ENCODE measurements at places on chromosomes 13 and 19.

DNA sequence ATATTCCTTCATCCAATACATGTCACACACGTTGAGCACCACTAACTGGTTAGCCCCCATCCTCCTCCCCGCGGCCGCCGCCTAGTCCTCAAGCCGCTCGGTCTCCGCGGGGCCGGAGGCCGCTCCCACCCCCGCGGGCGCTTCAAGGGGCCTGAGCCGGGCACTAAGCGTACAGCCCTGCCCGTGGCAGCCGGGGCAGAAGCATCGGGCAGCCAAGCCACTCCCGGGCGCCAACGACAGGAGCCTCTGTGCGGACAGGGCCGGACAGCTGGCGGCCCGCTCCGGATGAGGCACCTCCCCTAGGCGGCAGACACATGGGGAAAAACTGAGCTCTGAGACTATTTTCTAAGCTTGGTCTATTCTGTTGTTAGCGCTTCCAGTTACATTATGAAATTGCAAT, 2.8 kb upstream of the ZNF543 start:
- DNase-seq, result no peak
- peaks cover 5% of the 10 kb centered on the region for H3K4me1 ChIP-seq
- H3K36me3 ChIP-seq, result no peaks in the 10 kb centered on the region
- no peaks in the 10 kb centered on the region for H3K27me3 ChIP-seq

- H3K4me3 ChIP-seq, result no peak overlapping the region
- no peaks in the 10 kb centered on the region for H3K36me3 ChIP-seq
- H3K4me1 ChIP-seq, result no peaks in the 10 kb centered on the region
- H3K27ac ChIP-seq, result no peak overlapping the region
Measured at GRCh38 chr13:100138859-100139491, 50.1 kb downstream of the PCCA start.

GRCh38 chr19:44050740-44051649, 841 bp upstream of the ZNF223 start:
- peak overlapping the region; percentile 76 for H3K4me3 ChIP-seq
- peaks cover 10% of the 10 kb centered on the region for H3K36me3 ChIP-seq

- no peak for DNase-seq
- no peak overlapping the region for H3K27ac ChIP-seq
- no peaks in the 10 kb centered on the region for H3K4me1 ChIP-seq
- no peak overlapping the region for H3K4me3 ChIP-seq
- H3K27me3 ChIP-seq, result no peaks in the 10 kb centered on the region
Measured at GRCh38 chr19:47890865-47891621, 4.9 kb upstream of the SULT2A1 start.

DNA sequence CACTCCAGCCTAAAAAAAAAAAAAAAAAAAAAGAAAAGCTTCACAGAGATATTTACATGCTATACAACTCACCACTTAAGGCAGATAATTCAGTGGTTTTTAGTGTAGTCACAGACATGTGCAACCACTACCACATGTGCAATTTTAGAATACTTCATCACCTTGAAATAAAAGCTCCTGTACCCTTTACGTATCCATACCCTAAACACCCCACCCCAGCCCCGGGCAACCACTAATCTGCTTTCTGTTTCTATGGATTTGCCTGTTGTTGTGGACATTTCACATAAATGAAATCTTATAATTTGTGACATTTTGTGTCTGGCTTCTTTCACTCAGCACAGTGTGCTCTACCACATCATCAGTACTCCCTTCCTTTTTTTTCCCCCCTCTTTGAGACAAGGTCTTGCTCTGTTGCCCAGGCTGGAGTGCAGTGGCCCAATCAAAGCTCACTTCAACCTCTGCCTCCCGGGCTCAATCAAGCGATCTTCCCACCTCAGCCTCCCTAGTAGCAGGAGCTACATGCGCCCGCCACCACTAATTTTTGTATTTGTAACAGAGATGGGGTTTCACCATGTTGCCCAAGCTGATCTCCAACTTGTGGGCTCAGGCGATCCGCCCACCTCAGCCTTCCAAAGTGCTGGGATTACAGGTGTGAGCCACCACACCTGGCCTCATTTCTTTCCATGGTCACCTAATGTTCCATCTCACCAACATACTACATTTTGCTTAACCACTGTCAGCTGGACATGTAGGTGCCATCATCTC, 4.0 kb downstream of the DDX39A start:
- H3K27me3 ChIP-seq, result no peaks in the 10 kb centered on the region
- H3K36me3 ChIP-seq, result peaks cover 25% of the 10 kb centered on the region
- no peak overlapping the region for H3K27ac ChIP-seq

- peaks cover 35% of the 10 kb centered on the region for H3K4me1 ChIP-seq
- no peak for DNase-seq
- no peaks in the 10 kb centered on the region for H3K27me3 ChIP-seq
Measured at GRCh38 chr13:72782717-72783116, 784 bp downstream of the PIBF1 start.

DNA sequence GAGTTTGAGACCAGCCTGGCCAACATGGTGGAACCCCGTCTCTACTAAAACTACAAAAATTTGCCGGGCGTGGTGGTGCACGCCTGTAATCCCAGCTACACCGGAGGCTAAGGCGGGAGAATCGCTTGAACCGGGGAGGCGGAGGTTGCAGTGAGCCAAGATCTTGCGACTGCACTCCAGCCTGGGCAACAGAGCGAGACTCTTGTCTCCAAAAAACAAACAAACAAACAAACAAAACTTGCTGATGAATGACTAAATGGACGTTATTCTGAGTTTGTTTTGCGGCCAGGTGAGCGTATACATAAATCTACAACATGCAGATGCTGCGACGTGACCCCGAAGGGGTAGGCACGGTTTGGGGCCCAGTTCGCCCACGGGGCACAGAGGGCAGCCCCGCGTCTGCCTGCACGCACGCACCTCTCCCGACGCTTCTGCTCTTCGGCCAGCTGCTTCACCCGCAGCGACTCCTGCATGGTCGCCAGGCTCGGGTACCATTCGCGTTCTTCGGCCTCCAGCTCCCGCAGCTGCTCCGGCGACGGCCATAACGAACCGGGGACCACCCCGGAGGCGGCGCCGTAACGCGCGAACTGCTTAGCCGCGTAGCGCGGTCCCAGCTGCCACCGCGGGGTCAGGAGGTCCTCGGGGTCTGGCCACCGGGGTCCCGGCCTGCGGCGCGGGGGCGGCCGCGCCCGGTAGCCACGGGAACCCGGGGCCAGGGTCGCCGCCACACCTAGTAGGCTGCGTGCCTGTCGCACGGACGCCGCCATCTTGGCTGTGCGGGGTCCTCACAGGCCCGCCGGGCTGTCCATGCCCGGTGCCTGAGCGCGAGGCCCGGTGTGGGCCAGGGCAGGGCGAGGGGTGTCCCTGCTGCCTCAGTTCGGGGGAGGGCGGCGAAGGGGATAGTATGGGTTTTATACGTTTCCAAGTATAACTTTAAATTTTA, at the start of gene GADD45GIP1:
GADD45GIP1 (minus strand) TSS at position 778 of the 943 bp plus-strand sequence; CDS start at position 767, 11 bp downstream.
- H3K27me3 ChIP-seq, result no peaks in the 10 kb centered on the region
- peaks cover 9% of the 10 kb centered on the region for H3K36me3 ChIP-seq
- H3K27ac ChIP-seq, result peak within 1 kb of the TSS; percentile 95
- H3K4me1 ChIP-seq, result peaks cover 46% of the 10 kb centered on the region

- H3K4me1 ChIP-seq, result peaks cover 7% of the 10 kb centered on the region
- no peaks in the 10 kb centered on the region for H3K27me3 ChIP-seq
- H3K27ac ChIP-seq, result no peak overlapping the region
Measured at GRCh38 chr13:32019612-32020233, 11.9 kb upstream of the FRY start.

GRCh38 chr13:78370231-78370630, 233.1 kb downstream of the POU4F1 start:
- H3K36me3 ChIP-seq, result no peaks in the 10 kb centered on the region
- no peak overlapping the region for H3K27ac ChIP-seq
- DNase-seq, result no peak
- H3K4me1 ChIP-seq, result no peaks in the 10 kb centered on the region
- no peaks in the 10 kb centered on the region for H3K27me3 ChIP-seq

DNA sequence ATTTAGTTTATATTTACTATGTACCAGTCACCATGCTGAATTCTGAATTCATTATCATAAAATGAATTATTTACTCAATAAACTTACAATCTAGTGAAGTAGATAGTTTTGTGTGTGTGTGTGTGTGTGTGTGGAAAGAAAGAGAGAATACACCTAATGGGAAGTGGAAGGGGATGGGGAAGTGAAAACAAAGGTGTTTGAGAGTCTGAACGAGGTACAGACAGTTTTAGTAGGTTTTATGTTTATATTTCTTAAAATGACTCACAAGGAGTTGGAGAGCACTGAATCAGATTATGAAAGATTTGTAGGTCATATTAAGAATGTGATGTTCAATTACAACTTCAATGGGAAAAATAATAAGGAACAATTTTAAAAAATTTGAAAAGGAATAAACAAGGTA, 1753.0 kb downstream of the SLITRK1 start:
- no peak overlapping the region for H3K4me3 ChIP-seq
- H3K4me1 ChIP-seq, result no peaks in the 10 kb centered on the region
- no peak overlapping the region for H3K27ac ChIP-seq
- no peaks in the 10 kb centered on the region for H3K27me3 ChIP-seq
- DNase-seq, result no peak

DNA sequence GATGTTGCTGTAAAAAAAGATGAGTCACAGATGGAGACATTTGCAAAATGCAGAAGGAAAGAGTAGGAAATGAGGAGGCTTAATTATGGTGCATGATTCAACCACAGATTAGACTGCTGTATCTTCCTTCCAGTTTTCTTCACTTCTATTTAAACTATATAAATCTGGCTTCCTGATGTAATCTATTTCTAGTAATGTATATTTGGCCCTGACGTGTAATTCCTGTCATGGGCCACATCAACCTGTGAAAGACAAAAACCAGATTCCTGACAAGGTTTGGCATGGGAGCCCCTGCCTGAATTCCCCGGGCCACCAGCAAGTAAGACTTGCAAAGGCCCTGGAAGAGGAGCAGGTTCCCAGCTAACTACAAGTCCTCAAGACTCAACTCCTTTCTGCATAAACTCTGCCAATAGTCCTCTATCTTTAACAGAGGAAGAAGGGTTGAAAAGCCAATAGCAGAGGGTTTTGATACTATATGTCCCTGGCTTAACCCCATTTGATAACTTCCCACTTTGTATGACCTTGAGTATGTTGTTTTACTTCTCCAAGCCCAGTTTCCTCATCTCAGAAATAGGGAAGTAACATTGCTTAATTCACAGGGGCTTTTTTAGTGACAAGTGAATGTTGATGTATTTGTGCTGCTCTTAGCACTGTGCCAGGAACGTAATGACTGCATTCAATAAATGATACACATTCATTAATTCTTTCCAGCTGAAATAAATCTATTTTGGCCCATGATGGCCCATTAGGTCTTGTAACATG, 172.7 kb downstream of the SPRY2 start:
- no peak overlapping the region for H3K4me3 ChIP-seq
- no peaks in the 10 kb centered on the region for H3K4me1 ChIP-seq
- no peaks in the 10 kb centered on the region for H3K36me3 ChIP-seq
- no peak overlapping the region for H3K27ac ChIP-seq

GRCh38 chr13:111650626-111651025, 330.2 kb downstream of the TEX29 start:
- no peaks in the 10 kb centered on the region for H3K4me1 ChIP-seq
- DNase-seq, result no peak
- H3K36me3 ChIP-seq, result no peaks in the 10 kb centered on the region
- H3K27me3 ChIP-seq, result no peaks in the 10 kb centered on the region
- no peak overlapping the region for H3K27ac ChIP-seq

GRCh38 chr13:27822873-27823311, 30.6 kb downstream of the GSX1 start:
- H3K4me1 ChIP-seq, result no peaks in the 10 kb centered on the region
- H3K36me3 ChIP-seq, result no peaks in the 10 kb centered on the region
- no peak for DNase-seq
- H3K4me3 ChIP-seq, result no peak overlapping the region
- H3K27me3 ChIP-seq, result no peaks in the 10 kb centered on the region

- no peak for DNase-seq
- no peaks in the 10 kb centered on the region for H3K27me3 ChIP-seq
- peaks cover 8% of the 10 kb centered on the region for H3K4me1 ChIP-seq
- H3K27ac ChIP-seq, result peak overlapping the region; percentile 68
- no peaks in the 10 kb centered on the region for H3K36me3 ChIP-seq
Measured at GRCh38 chr13:112722433-112723263, 32.8 kb downstream of the ATP11A start.

- no peak overlapping the region for H3K27ac ChIP-seq
- H3K36me3 ChIP-seq, result no peaks in the 10 kb centered on the region
- H3K4me1 ChIP-seq, result no peaks in the 10 kb centered on the region
- no peaks in the 10 kb centered on the region for H3K27me3 ChIP-seq
- no peak overlapping the region for H3K4me3 ChIP-seq
Measured at GRCh38 chr19:15154002-15154612, 46.7 kb downstream of the NOTCH3 start.

- no peak overlapping the region for H3K27ac ChIP-seq
- no peaks in the 10 kb centered on the region for H3K27me3 ChIP-seq
- H3K4me3 ChIP-seq, result no peak overlapping the region
- DNase-seq, result no peak
- H3K36me3 ChIP-seq, result no peaks in the 10 kb centered on the region
Measured at GRCh38 chr19:19956434-19957075, 55.8 kb downstream of the ZNF93 start.

GRCh38 chr13:48829536-48829935, 146.2 kb upstream of the FNDC3A start:
- no peaks in the 10 kb centered on the region for H3K36me3 ChIP-seq
- no peaks in the 10 kb centered on the region for H3K27me3 ChIP-seq
- H3K4me1 ChIP-seq, result no peaks in the 10 kb centered on the region
- DNase-seq, result no peak

DNA sequence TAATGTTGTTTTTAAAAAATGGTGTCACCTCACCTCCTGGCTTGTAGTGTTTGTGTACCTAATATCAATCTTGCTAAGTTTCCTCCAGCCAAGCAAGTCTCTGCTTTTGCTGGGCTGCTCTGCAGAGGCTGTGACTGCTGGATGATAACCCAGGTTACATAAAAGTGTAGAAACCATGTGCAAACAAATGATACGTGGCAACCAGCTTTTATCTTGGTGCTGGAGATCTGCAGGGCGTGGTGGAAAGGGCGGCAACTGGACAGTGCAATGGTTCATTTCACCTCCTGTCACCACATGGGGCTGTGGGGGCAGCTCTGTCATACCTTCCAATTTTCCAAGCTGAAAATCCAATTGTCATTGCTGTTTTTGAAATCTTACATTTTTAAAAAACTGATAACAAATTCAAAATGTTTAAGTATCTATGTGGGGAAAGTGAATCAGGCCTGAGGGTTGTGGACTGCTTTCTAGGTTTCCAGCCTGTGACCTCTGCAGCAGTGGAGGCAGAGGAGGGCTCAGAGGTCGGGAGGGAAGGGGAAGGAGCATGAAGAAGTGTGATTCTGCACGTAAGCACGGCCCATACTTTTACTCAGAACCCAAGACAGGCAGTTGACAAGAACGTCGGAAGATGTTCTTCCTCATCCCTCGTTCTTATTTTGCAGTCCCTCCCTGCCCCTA, 9.7 kb downstream of the GPR42 start:
- H3K27me3 ChIP-seq, result no peaks in the 10 kb centered on the region
- no peak overlapping the region for H3K27ac ChIP-seq
- H3K4me1 ChIP-seq, result no peaks in the 10 kb centered on the region
- no peak overlapping the region for H3K4me3 ChIP-seq

DNA sequence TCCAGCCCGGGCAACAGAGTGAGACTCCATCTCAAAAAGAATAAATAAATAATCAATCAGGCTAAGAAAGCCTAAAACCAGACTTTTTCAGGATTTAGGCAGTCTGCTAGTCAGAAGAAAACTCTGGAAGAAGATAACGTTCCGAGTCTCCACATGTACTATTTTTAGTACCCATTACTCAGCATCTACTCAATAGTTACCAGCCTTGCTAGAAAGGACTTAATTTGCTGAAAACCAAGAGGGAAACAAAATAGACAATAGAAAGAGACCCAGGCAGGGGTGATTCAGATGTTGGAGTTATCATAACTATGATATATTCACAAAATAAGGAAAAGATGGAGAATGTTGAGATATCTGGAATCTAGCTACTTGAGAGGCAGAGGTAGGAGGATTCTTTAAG, 3.6 kb upstream of the LIN7B start:
- peak overlapping the region; percentile 36 for H3K27ac ChIP-seq
- peaks cover 10% of the 10 kb centered on the region for H3K4me1 ChIP-seq
- H3K36me3 ChIP-seq, result peaks cover 26% of the 10 kb centered on the region
- no peaks in the 10 kb centered on the region for H3K27me3 ChIP-seq
- no peak for DNase-seq

Data from thoracic aorta (tissue), 2 donors.